Chondrocyte (in vitro differentiated cells): ENCODE measurements at places on chromosomes 6 and 20.

DNA sequence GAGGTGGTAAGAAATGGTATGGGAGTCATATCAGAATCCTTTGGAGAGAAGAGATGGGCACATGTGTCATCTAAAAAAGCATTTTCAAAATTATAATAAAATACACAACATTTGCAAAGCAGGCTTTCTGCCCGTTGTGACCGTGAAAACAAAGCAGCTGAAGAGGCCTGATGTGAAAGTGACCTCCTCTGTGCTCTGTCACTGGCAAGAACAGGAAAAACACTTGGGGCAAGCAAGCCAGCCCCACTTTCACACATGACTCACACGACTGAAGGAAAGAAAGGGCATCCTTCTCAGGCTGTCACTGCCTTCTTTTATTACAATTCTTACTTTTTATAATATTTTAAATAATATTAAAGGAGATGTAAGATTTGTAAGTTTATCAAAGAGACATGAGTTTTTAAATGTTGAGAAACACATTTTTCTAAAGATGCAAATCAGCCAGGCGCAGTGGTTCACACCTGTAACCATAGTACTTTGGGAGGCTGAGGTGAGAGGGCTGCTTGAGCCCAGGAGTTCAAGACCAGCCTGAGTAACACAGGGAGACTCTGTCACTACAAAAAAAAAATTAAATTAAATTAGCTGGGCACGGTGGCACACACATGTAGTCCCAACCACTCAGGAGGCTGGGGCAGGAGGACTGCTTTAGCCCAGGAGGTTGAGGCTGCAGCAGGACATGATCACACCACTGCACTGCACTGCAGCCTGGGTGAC is 143.7 kb downstream of the BTBD9 start:
- DNase-seq: no peak

DNA sequence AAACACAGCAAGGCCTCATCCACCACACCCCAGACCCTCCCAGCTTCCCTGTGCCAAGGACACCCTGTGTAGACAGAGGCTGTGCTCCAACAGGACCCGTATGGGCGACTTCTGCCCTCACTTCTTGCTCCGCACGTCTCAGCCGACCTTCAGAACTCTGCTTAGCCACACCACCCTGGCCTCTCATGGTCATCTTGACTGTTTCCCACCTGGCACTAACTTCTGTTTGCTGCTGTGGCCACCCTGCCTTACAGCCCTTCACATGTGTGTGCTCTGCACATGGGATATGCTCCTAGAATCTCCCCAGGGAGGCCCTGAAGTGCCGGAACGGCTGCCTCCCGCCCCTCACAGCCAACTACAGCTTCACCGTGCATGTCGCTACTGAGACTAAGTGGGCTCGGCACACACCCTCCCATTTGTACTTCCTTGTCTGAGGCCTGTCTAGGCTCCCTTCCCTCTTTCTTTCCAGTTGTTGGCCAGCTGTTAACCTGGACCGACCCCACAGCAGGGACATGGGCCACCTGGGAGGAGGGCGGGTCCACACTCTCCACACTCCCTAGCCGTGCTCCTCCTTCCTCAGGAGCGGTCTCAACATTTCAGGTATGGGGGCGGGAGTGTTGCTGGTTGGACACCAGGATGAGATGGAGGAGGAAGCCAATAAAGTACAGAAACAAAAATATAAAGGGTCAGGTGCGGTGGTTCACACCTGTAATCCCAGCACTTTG is 69.6 kb downstream of the PYGB start:
- peak; percentile 64 for DNase-seq

- no peak for DNase-seq
These were observed 4.7 kb downstream of the ZMYND8 start for GRCh38 chr20:47351643-47352331.

DNA sequence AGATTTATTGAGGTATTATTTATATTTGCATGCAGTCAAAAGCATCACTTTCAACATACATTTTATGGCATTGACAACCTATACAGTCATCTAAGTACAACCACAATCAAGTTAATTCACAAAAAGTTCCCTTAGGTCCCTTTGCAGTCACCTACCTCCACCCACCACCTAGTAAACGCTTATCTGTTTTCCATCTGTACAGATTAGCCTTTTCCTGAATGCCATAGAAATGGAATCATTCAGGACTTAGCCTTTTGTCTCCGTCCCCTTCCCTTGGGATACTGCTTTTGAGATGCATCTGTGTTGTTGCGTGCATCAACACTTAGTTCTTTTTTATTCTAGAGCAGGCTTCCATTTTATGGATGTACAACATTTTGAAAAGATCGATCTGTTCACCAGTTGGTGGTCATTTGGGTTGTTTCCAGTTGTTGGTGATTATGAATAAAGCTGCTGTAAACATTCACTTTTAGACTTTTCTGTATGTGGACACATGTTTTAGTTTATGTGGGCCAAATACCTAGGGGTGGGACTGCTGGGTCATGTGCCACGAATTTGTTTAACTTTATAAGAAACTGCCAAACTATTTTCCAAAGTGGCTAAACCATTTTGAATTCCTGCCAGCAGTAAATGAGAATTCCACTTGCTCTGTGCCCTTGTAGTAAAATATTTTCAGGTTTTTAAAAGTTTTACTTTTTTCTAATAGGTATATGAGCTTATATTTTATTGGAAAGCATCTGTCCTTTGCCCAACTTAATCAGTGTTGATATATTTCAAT is 17.6 kb upstream of the IFNGR1 start:
- no peak for DNase-seq

- no peak for DNase-seq
These were observed 97.5 kb downstream of the TAF4 start for GRCh38 chr20:61968036-61968810.

GRCh38 chr20:11205769-11206362 is 532.1 kb upstream of the JAG1 start:
- DNase-seq: no peak

GRCh38 chr20:44762466-44763140 is 16.9 kb downstream of the KCNK15 start:
- no peak for DNase-seq

DNA sequence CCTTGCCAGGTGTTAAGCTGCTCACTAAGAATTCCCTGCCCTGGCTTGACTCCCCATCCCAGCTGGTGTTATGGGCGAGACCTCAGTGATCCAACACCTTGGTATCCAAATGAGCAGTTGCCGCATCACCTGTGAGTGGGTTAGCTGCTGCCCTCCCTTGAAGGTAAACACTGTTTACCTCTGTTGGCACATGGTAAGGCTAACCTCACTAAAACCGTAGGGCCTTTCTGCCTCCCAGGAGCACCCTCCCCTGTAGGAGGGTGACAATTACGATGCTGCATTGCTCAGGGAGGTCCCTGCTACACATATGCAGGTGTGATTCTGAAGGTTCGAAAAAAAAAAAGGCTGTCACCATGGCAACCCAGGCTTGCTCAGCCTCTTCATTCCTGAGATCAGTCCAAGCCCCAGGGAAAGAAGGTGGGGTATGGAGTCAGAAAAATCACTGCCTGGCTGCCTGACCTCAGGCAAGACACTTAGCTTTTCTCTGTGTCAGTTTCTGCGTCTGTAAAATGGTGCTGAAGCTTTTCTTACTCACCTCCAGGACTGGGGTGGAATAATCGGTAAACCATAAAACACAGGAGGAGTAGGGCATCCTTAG is 19.5 kb downstream of the PNPLA1 start:
- no peak for DNase-seq

DNA sequence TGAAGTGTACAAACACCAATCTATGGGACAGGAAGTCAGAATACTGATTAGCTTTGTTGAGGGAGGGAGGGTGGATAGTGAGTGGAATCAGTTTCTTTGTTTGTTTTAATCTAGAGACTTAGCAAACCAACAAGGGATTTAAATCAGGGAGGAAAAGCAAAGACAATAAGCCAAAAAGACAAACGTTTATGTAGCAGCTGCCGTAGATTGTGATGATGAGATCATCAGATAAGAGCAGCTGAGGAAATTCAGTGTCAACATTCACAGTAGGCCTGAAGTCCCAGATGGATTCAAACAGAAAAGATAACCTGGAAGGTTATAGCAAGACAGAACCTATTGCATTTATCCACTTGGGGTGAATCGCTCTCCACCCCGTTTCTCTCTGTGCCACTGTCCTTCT is 104.9 kb upstream of the SYNDIG1 start:
- no peak for DNase-seq

DNA sequence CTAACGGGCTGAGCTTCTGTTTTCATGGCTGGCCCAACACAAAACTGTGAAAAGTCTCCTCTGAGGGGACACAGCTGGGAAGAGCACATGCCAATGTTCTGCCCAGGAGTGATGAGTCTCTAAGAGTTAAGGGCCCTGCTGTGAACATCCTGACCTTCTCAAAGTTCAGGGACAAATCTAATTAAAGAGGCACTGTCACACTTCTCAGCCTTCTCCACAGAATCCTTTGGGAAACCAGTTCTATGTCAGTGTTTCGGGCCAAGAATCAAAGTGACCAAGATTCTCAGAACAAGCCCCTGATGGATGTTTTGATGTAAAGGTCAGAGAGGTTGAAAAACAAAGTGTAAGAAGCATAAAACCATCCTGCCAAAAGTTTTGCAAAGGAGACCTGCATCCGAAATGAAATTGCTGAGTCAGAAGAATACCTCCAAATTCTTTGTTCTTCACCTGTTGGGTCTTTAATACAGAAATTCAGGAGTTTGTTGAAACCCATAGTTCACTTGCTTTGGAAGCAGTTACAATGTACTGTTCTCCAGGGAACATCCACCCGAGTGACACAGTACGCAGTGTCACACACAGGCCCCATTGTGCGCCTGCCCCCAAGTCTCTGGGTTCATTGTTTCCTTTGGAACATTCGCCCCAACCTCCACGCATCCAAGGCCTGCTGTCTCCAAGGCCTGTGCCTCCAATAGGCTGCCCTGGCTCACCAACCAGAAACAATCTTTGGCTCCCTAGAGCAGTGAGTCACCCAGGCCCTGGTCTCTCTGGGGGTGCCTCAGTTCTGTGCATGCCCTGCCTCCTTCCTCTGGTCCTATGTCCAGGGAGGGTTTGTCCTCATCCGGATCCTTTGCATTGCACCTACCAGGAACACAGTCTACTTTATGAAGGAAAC is 65.5 kb upstream of the QKI start:
- no peak for DNase-seq

DNA sequence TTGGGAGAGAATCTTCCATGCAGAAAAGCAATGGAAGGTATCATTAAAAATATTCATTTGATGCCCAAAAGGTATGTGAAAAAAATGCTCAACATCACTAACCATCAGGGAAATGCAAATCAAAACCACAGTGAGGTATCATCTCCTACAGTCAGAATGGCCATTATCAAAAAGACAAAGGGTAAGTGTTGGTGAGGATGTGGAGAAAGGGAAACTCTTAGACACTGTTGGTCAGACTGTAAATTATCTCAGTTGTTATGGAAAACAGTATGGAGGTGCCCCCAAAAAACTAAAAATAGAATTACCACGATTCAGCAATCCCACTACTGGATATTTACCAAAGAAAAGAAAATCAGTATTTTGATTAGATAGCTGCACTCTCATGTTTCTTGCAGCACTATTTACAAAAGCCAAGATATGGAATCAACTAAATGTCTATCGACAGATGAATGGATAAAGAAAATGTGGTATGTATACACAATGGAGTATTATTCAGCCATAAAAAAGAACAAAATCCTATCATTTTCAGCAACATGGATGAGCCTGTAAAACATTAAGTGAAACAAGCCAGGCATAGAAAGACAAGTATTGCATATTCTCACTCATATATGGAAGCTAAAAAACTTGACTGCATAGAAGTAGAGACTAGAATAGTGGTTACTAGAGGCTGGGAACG is 84.0 kb downstream of the DTNBP1 start:
- no peak for DNase-seq

GRCh38 chr20:48544402-48545339 is 283.1 kb downstream of the PREX1 start:
- no peak for DNase-seq

- DNase-seq: no peak
These were observed 129.3 kb upstream of the PDE7B start for GRCh38 chr6:135722190-135722589.

- no peak for DNase-seq
These were observed 1.2 kb downstream of the SAYSD1 start for GRCh38 chr6:39113788-39114187.

DNA sequence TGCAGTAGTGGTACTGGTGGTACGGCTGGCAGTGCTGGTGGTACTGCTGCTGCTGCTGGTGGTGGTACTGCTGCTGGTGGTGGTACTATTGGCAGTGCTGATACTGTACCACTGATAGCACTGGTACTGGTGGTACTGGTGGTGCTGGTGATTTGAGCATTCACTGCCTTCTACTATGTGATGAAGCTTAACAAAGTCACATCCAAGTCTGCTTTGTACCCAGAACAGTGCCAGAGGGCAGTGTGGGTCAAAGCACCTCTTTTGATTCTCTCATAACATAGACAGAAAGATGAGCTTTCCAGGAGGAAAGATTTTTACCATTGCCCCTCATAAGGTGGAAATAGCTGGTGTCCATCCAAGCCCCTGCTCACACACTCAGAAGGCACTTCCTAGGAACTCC is 48.7 kb downstream of the ANKRD6 start:
- no peak for DNase-seq

- no peak for DNase-seq
These were observed 102.3 kb downstream of the RPP40 start for GRCh38 chr6:4901386-4902061.

- DNase-seq: no peak
These were observed 313.6 kb downstream of the ALDH8A1 start for GRCh38 chr6:134636186-134636799.

- DNase-seq: no peak
These were observed 50.3 kb upstream of the GFRAL start for GRCh38 chr6:55276745-55277530.

DNA sequence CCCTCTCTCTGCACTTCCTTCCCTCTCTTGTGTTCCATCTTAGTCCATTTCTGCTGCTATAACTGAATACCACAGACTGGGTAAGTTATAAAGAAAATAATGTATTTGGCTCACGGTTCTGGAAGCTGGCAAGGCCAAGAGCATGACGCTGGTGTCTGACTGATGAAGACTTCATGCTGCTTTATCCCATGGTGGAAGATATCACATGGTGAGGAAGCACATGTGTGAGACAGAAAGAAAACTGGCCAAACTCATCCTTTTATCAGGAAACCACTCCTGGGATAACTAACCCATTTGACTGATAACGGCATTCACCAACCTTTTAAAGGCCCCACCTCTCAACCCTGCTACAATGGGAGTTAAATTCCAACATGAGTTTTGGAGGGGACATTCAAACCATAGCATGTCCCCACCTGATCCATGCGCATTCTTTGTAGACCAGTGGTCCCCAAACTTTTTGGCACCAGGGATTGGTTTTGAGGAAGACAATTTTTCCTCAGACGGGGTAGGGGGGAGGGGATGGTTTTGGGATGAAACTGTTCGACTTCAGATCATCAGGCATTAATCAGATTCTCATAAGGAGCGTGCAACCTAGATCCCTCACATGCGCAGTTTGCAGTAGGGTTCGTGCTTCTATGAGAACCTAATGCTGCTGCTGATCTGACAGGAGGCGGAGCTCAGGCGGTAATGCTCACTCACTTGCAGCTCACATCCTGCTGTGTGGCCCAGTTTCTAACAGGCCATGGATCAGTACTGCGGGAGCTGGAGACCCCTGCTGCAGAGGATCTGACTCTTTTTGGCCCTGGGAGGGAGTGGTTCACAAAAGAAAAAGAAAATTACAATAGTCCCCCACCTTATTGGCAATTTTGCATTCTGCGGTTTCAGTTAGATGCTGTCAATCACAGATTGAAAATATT is 71.7 kb upstream of the RNF24 start:
- DNase-seq: no peak
